AG09319 (cell line): ENCODE measurements at places on chromosomes 1 and 21.

- no peak for DNase-seq
Measured at GRCh38 chr1:58964880-58965279, 181.0 kb upstream of the JUN start.

DNA sequence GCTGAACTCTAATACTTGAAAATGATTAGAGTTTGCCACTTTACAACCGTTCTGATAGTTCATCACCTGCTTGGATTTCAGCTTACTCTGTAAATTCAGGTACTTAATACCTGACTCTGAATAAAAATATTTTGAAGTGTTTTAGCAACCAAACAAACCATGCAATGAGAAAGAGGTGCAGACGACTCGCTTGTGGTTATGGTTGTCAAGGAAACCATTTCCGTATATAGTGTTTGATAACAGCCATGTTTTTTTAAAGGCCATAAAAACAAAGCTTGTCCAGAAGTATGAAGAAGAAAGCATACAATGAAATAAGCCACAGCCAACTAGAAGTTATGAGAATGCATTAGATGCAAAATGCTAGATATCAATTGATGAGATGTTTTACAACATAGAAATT lies 167.2 kb upstream of the HMCN1 start:
- no peak for DNase-seq

- DNase-seq: no peak
Measured at GRCh38 chr1:167094690-167095089, 815 bp downstream of the STYXL2 start.

GRCh38 chr1:209095627-209096595 lies 487.6 kb upstream of the CAMK1G start:
- DNase-seq: no peak

DNA sequence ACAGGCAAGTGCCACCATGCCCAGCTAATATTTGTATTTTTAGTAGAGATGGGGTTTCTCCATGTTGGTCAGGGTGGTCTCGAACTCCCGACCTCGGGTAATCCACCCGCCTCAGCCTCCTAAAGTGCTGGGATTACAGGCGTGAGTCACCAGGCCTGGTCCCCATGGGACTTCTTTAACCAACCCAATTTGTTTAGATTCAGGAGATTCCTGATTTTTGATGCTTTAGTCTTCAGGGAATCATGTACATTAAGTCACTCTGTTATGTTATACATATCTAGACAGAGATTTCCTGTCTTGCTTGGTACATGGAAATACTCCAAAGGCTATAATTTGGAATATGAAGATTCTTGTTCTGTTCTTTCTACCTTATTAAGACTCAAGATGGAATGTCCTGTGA lies 202.4 kb upstream of the L1TD1 start:
- DNase-seq: no peak

DNA sequence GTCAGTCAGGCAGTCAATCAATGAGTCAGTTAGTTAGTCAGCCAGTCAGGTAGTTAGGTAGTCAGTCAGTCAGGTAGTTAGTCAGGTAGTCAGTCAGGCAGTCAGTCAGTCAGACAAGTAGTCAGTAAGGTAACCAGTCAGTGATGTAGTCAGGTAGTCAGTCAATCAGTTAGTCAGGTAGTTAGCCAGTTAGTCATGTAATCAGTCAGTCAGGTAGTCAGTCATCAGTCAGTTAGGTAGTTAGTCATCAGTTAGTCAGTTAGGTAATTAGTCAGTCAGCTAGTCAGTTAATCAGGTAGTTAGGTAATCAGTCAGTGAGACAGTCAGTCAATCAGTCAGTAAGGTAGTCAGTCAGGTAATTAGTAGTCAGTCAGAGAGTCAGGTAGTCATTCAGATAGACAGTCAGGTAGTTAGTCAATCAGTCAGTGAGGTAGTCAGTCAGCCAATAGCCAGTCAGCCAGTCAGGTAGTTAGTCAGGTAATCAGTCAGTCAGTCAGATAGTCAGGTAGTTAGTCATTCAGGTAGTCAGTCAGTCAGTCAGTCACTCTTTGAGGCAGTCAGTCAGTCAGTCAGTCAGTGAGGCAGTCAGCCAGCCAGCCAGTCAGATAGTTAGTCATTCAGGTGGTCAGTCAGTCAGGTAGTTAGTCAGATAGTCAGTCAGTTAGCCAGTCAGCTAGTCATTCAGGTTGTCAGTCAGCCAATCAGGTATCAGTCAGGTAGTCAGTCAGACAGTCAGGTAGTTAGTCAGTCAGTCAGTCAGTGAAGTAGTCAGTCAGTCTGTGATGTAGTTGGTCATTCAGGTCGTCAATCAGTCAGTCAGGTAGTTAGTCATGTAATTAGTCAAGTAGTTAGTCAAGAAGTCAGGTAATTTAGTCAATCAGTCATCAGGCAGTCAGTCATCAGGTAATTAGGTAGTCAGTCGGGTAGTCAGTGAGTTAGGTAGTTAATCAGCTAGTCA lies 15.3 kb downstream of the KRTAP10-1 start:
- DNase-seq: no peak
